ENCODE measurements at places on chromosomes 5 and 9. TPM values are rescaled to one million over a fixed set of nuclear protein-coding genes. Genes with fewer than 3 reads are reported as not detected.

CTNND2 gene
- 0.49 TPM for total RNA-seq

CCL27 gene
- total RNA-seq: not detected

- no peak for DNase-seq
These were observed 10.7 kb downstream of the SLC35A4 start for GRCh38 chr5:140575309-140575708.

OR1Q1 gene
- not detected for total RNA-seq

DNA sequence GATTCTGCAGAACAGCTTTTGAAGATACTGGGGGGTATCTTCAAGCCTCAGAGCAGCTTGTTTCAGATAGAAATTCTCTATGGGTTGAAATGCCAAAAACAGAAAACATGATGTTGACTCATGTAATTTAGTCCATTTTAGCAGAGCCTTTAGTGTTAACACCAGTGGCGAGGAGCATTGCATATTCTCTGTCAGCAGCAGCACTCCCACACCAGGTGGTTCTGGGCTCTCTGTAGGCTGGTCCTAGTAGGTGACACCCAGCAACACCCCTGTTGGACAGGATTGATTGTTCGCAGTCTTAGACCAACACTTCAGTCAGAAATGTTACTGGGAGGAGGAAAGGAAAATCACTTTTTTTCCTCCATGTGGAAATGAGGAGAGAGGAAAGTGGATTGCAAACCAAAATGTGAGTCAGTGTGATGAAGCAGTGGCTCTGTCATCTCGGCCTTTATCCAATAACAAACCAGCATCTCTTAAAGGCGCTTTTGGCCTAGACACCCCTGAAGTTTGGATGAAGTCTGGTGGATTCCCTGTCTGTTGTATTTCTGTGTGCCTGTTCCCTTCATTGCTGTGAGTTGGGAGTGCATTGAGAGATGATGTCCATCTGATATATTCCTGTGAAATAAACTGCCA lies 16.8 kb downstream of the SLC46A2 start:
- no peak for DNase-seq

GRCh38 chr9:136981588-136982231 lies 1.1 kb upstream of the LCNL1 start:
- DNase-seq: no peak

- DNase-seq: no peak
These were observed 50.2 kb upstream of the ZNF366 start for GRCh38 chr5:72557167-72558045.

GRCh38 chr9:77883133-77883532 lies 148.5 kb downstream of the GNAQ start:
- DNase-seq: no peak

PKD2L2 gene
- total RNA-seq: not detected

- no peak for DNase-seq
These were observed 60.6 kb downstream of the FYB1 start for GRCh38 chr5:39158786-39159185.

MINAR2 gene
- 0.30 TPM for total RNA-seq

SAXO1 gene
- 0.37 TPM for total RNA-seq

RNF224 gene
- not detected for total RNA-seq
